COLO829 (cell line): ENCODE measurements at places on chromosomes 2 and 18.

- no peak for DNase-seq
These were observed 31.1 kb downstream of the ACTR3 start for GRCh38 chr2:113920996-113921395.

DNA sequence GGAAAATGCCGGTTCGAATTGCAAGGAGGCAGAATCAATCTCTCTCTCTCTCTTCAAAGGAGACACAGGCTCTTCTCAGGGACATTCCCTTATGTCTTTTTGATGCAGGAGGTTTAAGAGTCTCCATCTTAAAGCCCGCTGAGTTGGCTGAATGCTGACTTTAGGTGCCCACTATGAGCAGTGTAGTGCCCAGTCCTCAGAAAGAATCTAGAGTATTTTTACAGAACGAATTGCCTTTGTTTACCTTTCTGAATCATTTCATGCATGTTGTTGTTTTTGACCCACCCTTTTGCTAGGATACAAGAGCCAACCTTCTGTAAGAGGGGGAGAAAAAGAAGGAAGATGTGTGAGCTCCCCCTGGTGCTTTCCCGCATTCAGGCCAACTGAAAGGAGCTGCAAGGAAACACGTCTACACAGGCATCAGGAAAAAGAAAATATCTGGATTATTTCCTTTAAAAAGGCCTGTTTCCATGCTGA, 193.5 kb upstream of the TCF4 start:
- no peak for DNase-seq

- no peak for DNase-seq
These were observed 15.5 kb downstream of the COLEC11 start for GRCh38 chr2:3610415-3610814.

- no peak for DNase-seq
These were observed 115.2 kb upstream of the EPAS1 start for GRCh38 chr2:46181789-46182530.
